ENCODE measurements at places on chromosomes 6 and 20.

DNA sequence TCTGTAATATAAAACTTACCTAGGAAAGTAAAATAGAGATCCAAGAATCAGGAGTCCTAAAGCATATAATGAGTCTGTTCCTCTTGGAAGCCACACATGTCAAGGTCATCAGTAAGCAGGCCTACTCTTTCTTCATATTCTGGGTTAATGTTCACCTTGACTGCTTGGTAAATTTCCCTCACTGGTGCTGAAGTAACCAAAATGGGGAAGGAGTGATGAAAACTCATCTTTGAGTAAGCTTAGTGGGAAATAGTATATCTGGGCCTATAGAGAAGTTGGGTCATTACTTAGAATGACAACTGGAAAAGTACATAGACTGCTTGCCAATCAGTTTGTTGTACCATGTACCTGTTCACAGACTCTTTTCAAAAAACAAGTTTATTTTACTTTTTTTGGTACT, 6.6 kb downstream of the TSPYL4 start:
- no peak for DNase-seq

GRCh38 chr6:108687921-108688320, 127.2 kb downstream of the FOXO3 start:
- DNase-seq: no peak

GRCh38 chr6:1591926-1592325, 17.8 kb upstream of the FOXC1 start:
- no peak for DNase-seq

- no peak for DNase-seq
Observed at GRCh38 chr20:20677186-20677585, 35.3 kb downstream of the RALGAPA2 start.

GRCh38 chr6:166318227-166318626, 10.0 kb upstream of the PRR18 start:
- DNase-seq: peak; percentile 41

DNA sequence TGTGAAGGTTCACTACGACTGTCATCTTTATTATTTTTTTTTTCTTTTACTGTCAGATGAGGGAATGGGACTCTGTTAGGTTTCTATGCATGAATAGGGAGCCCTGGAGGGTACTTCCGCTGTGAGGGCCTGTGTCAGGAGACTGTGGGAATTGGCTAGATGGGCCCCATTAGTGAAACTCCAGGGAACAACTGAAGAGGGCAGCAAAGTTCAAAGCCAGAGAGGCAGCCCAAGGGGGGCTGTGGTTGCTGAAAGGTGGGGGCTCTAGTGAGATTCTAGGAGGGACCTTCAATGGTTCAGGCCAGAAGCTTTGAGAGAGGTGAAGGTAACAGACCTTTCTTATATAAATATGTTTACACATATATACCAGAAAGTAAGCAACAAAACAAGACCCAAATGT, 13.2 kb upstream of the EPB41L1 start:
- no peak for DNase-seq

- DNase-seq: no peak
Observed at GRCh38 chr20:50673466-50674137, 17.7 kb downstream of the RIPOR3 start.

Data from coronary artery (tissue), 2 donors.